ENCODE measurements at places on chromosomes 13 and 19. TPM values are rescaled to one million over a fixed set of nuclear protein-coding genes. Genes with fewer than 3 reads are reported as not detected.

Gene FCGBP
- 4.1 TPM for total RNA-seq

Gene IGFL1
- not detected for total RNA-seq

Gene SLC17A7
- total RNA-seq = 0.99 TPM

Gene CLEC17A
- total RNA-seq = not detected

Gene CYP4F2
- not detected for total RNA-seq

Gene ADGRE3
- not detected for total RNA-seq

DNA sequence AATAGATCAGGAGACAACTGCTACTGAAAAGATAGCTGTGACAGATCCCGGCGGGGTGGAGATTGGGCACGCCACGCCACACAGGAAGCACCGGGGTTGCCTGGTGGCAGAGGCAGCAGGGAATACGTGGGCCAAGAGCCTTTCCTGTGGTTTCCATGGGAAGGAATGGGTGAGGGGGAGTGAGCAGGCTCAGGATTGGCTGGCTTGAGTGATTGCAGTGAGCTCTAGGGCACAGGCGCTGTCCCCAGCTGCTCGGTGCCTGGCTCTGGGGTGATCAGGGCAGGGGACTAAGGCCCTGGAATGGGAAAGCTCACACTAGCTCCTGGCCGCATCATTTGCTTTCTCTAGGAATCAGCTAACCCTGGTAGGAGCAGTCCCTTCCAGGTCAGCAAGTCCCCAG lies 166.1 kb downstream of the USP12 start:
- DNase-seq = no peak

GRCh38 chr13:97124915-97125809 lies 97.0 kb upstream of the MBNL2 start:
- DNase-seq = no peak

DNA sequence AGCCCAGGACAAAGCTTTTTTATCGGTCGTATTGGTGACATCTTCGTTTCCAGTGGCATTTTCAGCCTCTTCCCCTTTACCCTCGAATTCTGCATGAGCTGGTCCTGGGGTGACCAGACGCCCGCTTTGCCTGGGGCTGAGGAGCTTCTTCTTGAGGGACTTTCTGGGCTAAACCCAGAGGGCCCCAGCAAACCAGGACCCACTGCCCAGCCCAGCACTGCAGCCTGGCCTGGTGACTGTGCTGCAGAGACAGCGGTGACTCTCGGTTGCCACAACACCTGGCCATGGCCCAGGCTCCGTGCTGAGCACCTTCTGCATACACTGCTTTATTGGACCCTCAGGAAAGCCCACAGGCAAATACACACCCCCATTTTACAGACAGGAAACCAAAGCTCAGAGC lies 21.0 kb downstream of the SPACA7 start:
- DNase-seq = no peak

DNA sequence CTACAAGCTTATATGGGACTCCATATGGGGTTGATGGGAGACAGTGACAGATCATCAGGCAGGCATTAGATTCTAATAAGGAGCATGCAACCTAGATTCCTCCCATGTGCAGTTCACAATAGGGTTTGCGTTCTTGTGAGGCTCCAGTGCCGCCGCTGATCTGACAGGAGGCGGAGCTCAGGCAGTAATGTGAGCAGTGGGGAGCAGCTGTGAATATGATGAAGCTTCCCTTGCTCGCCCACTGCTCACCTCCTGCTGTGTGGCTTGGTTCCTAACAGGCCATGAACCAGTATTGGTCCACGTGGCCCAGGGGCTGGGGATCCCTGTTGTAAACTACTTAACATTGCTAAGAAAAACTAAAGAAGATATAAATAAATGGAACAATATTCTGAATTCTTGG lies 378.4 kb downstream of the KCNRG start:
- peak; percentile 20 for DNase-seq

- DNase-seq = no peak
These were observed 6.8 kb downstream of the PTOV1 start for GRCh38 chr19:49857838-49858087.

DNA sequence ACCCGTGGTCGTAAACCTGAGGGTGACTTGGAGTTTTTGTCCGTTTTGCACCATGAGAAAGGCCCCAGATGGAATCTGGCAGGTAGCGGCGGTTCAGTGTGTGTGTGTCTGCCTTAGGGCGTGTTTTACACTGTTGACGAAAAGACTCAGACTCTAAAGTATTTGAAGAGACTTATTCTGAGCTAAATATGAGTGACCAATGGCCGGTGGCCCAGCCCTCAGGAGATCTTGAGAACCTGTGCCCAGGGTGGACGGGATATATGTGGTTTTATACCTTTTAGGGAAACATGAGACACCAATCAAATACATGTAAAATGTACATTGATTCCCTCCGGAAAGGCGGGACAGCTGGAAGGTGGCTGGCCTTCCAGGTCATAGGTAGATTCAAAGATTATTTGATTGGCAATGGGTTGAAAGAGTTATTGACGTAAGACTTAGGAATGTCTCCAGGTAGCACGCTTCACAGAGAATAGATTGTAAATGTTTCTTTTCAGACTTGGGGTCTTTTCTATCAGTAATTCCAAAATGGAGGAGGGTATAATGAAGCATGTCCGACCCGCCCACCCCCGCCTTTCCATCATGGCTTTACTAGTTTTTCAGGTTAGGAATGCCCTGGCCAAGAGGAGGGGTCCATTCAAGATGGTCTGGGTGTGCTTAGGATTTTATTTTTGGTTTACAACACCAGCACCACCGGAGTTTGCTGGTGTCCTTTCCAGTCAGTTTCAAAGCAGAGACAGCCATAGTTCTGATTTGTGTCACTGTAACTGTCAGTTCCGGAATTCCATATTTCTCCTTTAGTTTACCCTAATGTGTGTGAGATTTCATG lies 1.0 kb upstream of the ZNF529 start:
- DNase-seq = no peak

DNA sequence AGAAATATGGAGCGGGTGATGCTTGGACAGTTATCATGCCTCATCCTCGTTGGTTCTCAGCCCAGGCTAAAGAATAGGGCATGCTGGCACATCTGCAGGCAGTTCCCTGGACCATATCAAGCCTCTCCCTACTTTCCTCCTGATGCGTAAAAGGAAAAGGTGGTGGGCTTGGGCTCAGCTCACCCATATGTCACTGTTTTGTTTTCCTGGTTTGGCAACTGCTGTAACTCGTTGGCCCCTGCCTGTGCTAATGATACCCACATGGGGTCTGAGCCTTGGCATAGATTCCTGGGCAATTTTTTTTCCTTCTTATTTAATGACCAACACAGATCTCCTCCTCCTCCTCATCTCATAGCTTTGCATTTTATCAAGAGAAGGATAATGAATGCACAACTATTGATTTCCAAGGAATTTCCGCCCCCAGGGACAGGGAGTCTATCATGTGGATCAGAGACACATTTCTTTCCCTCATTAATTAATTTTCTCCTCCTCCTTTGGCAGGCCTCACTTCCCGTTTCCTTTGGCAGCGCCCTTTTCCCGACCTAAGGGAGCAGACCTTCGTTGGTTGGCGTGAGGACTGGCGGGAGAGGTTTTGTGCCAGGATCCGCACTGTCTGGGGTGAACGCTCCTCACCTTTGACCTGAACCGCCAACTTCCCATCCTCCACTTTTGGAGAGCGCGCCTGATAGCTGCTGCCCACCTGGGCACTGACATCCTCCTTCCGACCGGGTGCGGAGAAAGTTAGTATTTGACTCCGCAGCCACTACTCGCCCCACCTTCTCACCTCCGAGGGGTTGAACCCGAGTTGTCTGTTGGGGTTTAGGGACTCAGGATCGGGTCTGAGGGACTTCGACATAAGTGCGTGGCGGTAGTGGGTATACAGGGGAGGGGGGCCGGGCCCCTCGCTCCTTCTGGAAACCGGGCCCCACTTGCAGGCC lies 3.4 kb upstream of the POU4F1 start:
- no peak for DNase-seq

GRCh38 chr19:23792784-23793183 lies 34.1 kb upstream of the ZNF681 start:
- no peak for DNase-seq

DNA sequence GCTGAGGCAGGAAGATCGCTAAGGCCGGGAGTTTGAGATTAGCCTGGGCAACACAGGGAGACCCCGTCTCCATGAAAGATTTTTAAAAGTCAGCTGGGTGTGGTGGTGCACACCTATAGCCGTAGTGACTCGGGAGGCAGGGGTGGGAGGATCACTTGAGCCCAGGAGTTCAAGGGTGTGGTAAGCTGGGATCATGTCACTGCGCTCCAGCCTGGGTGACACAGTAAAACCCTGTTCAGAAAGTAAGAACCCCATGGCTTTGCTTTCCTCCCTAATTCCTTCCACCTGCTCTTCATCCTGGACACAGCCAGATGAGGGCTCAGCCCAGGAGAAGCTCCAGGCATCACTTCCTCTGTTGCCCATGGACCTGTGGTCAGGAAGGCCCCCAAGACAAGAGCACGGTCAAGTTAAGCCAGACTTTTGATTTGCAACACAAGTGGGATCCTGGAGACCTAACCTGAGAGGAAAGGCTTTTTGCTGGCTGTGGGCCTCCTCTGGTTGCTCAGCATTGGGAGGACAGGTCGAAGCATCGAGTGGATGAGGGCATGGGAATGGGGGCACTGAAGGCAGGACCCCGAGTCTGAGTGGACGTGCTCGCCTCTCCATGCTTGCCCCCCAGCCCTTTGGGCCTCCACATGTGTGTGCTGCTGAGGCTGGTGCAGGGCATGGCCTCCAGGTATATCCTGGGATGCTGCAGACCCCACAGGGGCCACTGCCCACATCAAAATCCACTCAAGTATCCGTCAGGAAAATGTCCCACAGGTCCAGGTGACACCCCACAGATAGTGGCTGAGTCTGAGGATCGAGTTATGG lies 25.4 kb downstream of the TUBA3C start:
- DNase-seq = no peak

DNA sequence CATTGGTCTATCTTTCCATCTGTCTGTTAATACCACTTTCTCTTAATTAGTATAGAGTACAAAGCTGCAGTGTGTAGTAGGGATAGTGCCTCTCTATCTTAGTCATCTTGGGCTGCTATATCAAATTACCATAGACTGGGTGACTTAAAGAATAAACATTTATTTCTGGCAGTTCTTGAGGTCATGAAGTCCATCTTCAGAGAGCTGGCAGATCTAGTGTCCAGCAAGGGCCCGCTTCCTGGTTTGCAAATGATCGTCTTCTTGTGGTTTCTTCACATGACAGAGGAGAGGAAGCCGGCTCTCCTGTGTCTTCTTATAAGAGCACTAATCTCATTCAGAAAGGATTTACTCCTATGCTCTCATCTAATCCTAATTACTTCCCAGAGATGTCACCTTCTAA lies 6.1 kb downstream of the ZNF700 start:
- DNase-seq = no peak

DNA sequence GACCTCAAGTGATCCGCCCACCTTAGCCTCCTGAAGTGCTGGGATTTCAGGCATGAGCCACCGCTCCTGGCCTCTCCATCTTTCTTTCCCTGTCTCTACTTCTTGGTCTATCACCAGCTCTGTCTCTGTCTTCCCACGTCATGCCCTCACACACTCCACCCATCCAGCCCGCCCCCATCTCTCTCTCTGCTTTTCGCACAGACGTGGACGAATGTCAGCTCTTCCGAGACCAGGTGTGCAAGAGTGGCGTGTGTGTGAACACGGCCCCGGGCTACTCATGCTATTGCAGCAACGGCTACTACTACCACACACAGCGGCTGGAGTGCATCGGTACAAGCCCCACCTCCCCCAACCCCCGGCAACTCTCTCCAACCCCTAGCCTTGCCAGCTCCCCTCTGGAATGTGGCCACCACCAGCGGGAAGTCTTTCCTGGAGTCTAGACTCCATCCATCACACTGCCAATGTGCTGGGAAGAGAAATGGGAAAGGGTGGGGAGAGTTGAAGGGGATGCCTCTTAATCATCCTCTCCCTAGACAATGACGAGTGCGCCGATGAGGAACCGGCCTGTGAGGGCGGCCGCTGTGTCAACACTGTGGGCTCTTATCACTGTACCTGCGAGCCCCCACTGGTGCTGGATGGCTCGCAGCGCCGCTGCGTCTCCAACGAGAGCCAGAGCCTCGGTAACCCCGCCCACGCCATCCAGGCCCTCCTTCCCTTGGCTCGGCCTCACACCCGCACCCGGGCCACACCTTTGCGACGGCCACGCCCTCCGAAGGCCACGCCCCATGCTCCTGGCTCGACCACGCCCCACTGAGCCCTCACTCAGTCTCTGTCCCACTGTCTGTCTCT lies 22.5 kb downstream of the LTBP4 start:
- no peak for DNase-seq

DNA sequence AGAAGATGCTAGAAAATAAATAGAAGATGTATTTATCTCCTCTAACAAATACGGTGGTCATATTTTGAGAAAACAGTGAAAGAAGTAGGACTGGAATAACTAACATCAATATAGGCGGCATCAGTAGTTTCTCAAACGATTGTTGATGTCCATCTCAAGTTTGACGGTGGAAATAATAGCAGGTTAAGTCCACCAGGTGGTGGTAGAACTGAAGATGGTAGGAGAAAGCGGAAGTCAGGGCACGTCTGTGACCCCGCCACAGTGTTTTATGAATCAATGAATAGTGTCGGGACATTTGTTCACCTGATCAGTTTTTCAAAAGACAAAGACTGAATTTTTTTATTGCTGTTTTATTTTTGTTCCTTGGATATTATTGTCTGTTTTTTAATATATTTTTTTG lies 706.4 kb upstream of the SLC10A2 start:
- no peak for DNase-seq

- DNase-seq = no peak
These were observed 265.6 kb downstream of the GPC5 start for GRCh38 chr13:91664039-91664438.

DNA sequence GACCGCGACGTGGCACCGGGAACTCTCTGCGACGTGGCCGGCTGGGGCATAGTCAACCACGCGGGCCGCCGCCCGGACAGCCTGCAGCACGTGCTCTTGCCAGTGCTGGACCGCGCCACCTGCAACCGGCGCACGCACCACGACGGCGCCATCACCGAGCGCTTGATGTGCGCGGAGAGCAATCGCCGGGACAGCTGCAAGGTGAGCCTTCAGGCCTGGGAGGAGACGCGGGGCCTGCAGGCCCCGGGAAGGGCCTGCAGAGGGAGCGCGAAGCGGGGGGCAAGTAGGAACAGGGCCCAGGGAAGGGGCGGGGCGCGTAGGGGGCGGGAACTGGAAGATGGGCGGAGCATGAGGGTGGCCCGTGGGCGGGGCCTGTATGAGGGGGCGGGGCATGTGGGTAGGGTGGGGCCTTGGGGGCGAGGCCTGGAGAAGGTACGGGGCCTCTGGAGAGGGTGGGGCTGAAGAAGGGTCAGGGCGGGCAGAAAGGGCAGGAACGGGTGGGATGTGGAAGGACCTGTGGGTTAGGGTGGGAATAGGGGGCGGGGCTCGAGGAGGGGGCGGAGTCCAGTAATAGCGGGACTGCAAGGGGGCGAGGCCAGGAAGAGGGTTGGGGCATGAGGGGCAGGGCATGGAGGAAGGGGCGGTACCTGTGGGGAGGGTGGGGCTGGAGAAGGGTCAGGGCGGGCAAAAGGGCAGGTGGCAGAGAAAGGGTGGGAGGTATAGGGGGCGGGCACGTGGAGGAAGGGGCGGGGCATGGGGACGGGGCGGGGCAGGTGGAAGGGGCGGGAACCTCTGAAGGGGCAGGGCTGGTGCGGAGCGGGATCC lies 2.5 kb downstream of the CFD start:
- DNase-seq = no peak

Measured in left ventricle myocardium inferior (tissue), 1 donor.